ENCODE measurements at places on chromosomes 1 and 21.
A peak's percentile ranks its signal among the peaks of the same experiment; 100 is the strongest.

DNA sequence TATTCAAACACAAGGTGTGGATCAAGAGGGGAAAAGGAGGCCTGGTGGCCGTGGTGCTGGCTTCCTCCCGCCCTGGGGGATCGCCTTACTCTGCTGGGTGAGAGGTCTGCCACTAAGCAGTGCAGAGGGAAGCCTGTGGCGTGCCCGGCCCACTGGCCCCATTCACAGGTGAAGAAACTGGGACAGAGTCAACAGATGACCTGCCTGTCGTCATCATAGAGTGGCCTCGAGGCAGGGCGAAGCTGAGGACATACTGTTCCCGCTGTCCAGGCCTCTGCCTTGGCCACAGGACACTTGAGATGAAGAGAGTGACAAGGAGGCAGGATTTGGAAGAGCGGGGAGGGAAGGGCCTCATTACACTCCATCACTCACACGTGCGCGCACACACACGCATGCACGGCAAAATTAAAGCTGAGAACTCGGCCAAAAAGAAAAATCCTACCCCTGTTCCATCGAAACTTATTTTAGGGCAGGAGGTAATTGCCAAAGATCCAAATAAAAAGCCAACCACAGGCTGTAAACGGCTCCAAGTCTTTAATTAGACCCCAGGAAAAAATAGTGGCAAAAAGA is 50.5 kb downstream of the CASZ1 start:
- DNase-seq = no peak

DNA sequence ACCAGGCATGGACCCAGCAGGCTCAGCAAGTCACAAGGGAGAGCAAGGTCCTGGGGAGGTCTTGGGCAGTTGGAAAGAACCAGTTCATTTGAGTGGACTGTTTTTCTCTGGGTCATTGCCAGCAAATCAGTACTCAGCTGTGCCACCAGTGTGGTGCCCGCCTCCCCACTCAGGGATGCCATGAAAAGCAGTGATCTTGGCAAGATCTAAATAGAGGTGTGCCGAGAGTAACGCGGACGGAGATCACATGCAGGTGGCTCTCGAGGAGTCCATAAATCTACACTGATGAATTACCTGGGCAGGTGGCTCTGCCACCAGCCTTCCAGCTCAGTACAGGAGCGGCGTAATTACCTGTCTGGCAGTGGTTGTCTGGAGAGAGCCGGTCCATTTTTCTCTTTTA is 642.2 kb downstream of the PTPRU start:
- DNase-seq = no peak

DNA sequence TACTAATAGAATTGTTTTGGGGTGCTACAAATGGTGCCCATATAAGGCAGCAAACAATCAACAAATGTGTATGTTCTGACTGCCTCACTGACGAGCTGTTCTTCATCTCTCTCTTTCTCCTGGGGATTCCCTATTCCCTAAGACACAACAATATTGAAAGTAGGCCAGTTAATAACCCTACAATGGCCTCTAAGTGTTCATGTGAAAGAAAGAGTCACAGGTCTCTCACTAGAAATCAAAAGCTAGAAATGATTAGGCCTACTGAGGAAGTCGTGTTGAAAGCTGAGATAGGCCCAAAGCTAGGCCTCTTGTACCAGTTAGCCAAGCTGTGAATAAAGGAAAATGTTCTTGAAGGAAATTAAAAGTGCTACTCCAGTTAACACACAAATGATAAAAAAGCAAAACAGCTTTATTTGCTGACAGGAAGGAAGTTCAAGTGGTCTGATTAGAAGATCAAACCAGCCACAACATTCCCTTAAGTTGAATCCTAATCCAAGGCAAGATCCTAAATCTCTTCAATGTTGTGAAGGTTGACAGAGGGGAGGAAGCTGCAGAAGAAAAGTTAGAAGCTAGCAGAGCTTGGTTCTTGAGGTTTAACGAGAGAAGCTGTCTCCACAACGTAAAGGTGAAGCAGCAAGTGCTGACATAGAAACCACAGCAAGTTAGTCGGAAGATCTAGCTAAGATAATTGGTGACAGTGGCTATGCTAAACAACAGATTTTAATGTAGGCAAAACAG is 26.3 kb downstream of the ATP2B4 start:
- no peak for DNase-seq

GRCh38 chr1:5992814-5993555 is 760 bp upstream of the NPHP4 start:
- no peak for DNase-seq

DNA sequence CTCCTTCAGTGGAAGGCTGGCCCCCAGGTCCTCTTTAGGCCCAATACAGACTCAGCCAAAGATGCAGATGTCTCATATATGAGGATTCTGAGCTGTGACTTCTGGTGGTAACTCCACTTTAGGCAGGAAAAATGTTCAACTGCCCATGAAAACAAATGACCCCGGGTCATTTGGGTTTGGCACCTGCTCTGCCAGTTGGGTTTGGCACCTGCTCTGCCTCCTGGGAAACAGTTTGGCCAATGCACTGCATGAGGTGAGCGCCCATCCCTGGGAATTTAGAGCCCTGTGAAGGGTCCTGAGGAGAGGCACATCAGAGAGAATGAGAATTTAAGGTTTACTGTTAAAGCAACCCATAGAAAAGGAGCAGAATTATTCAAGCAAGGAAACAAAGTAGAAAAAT is 45.3 kb downstream of the B3GALT5 start:
- DNase-seq = no peak

DNA sequence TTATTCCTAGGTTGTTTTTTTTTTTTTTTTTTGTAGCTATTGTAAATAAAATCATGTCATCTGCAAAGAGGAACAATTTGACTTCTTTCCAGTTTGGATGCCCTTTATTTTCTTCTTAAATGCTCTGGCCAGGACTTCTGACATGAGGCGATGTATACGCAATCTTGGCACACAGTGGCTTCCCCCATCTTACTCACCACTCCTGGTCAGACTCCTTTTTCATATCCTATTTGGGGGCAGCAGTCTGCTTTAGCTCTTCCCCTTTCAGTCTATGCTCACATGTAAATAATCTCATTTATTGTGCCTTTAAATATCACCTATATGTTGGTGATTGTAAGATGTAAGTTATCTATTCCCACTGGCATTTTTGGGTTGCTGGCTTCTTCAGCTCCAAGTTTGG is 56.1 kb downstream of the SLAMF6 start:
- DNase-seq = no peak

- DNase-seq = no peak
Measured at GRCh38 chr1:193408782-193409293, 222.4 kb upstream of the B3GALT2 start.

DNA sequence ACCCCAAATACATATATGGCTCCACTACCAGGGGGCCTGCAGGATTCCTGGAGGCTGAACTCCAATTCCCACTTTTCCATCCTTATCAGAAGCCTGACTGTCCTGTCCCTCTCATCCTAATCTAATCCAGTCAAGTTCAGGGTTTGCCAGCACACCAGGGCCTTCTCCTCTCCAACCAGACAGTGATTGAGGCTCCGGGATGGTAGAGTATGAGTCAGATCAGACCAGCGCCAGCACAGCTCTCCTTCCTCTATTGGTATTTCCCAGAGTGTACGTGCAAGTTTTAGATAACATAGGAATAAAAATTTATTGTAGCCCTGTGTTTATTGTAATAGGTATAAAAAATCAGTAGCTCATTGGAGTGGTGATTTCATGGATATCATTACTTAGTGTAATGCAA is 24.5 kb upstream of the RCSD1 start:
- DNase-seq = no peak

DNA sequence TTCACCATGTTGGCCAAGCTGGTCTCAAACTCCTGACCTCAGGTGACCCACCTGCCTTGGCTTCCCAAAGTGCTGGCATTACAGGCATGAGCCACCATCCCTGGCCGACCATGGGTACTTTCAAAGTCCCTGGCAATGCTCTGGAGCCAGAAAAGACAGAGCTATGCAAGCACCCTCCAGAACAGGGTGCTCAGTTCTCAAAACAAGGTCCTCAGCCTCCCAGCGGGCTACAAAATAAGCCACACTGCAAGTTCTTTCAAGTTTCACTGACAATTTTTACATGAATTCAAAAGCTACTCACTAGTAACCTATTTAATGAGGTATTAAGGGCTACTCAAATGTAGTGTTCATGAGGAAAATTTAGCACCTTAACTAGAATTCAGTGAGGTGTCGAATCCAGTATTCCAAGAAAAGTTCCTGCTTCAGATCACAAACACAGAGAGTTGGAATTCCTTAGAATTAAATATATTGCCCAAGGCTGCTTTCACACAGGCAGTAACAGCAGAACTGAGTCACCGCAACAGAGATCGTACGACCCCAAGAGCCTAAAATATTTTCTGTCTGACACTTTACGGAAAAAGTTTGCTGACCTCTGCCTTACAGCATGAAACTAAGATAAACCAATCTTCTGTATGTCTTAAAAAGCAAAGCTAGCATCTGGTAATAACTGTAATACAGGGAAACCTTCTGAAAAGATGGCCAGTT is 60.7 kb downstream of the HSF2BP start:
- DNase-seq = no peak

DNA sequence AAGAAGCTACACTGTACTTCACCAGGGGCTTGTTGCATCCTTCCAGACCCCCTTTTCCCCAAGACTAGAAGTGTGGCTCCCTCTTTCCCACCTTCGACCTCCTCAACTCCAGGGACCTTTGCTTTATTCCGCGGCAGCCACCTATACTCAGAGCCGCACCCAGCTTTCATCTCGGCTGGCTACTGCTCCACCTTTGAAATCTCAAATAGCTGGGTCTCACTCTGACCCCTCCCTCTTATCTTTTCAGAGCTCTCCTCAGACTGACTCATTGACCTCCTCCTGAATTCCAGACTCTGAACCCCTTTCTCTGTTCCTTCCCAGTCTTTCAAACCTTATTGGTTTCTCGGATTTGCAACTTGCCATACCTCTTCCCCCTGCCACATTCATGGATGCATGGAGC is 144.7 kb upstream of the JUN start:
- DNase-seq = no peak

- DNase-seq = peak; percentile 22
Measured at GRCh38 chr1:17606826-17607440, 67.4 kb downstream of the ARHGEF10L start.

DNA sequence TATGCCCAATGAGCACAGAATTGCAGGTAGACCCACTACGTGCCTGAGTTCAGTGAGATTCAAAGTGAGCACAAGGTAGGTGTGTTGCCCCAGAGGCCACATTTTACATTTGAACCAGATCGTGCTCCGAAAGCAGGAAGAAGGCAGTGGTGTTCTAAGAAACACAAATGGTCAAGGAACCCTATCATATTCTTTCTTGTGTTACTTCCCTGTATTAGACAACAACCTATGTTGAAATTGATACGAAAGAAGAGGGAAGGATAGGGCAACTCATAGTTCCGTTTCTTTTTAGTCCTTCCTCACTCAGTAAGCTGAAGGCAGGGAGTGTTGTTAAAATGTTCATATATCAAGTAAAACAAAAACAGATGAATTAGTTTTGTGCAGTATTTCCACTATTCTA is 33.9 kb downstream of the OLFML2B start:
- DNase-seq = no peak

DNA sequence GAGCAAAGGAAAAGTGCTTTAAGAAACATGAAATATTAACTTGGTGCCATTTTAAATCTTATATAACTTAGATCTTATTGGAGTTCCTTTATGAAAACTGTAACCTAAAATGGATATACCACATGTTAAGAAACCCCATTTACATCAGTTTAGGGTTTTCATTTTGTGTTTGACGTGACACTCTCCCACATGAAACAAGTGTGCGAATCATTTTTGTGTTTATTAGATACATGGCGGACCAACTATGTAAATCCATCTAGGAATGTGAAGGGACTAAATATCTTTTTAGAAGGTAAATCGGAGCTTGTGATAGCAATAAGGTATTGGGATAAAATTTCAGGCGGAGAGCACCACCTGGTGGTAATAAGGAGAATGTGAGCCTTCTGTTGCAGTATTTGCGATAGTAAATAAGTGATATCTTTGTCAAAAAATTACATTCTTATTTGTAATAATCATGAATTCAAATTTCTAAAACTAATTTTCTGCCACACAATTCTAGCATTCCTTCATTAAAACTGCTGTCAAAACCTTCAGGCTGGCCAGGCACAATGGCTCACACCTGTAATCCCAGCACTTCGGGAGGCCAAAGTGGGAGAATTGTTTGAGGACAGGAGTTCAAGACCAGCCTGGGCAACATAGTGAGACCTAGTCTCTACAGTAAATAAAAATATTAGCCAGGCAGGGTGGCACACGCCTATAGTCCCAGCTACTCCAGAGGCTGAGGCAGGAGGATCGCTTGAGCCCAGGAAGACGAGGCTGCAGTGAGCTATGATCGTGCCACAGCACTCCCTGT is 31.3 kb downstream of the SMAP2 start:
- no peak for DNase-seq

GRCh38 chr1:51168936-51169335 is 66.9 kb downstream of the C1orf185 start:
- DNase-seq = no peak

GRCh38 chr1:22582661-22583635 is 19.7 kb downstream of the EPHA8 start:
- no peak for DNase-seq

- peak; percentile 85 for DNase-seq
Measured at GRCh38 chr1:152052606-152053005, 15.8 kb upstream of the S100A11 start.

DNA sequence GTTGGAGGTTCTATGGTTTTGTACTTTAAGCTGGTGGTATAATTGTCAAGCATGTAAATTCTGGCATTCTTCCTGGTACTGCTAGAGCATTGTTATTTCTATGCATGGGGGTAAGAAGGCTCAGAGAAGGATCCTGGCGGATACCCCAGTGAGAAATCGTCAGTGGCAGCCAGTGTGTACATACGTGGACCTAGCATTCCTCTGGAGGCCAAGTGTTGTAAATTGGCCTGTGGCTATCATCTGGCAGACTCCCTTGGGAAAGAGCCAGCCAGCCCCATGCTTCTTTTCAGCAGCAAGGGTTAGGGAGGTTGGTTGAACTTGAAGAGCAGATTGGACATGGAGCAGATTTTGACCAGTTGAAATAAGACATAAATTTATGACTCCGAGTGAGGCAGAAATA is 5.2 kb upstream of the AGO3 start:
- DNase-seq = no peak

DNA sequence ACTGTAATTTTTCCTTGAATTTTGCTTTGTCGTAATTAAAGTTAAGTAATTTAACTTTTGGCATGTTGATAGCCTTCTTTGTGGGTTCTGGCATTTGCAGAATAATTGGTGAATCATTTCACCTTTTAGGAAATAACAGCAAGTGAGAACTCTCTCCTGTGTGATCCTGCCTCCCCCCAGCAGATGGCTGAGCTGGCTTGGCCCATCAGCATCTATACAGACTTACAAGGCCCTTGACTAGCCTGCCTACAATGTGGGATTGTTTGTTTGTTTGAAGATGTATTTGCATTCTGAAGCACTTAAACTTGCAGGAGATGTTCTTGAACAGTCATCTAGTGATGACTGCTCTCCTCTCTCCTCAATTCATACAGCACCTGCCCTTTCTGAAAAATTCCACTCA is 55.9 kb downstream of the MACO1 start:
- no peak for DNase-seq

GRCh38 chr1:37038227-37039093 is 4.1 kb upstream of the GRIK3 start:
- DNase-seq = no peak

- no peak for DNase-seq
Measured at GRCh38 chr1:242568666-242569065, 44.2 kb upstream of the PLD5 start.

All from activated T-cell treated with anti-CD3 and anti-CD28 coated beads, Interleukin-2, amount 50 U/mL, for 1 hour (primary cell).